GOT3 (cell line): ENCODE measurements at places on chromosomes 2 and 18.

- no peak for DNase-seq
Observed at GRCh38 chr2:18271370-18272147, 288.9 kb downstream of the RDH14 start.

DNA sequence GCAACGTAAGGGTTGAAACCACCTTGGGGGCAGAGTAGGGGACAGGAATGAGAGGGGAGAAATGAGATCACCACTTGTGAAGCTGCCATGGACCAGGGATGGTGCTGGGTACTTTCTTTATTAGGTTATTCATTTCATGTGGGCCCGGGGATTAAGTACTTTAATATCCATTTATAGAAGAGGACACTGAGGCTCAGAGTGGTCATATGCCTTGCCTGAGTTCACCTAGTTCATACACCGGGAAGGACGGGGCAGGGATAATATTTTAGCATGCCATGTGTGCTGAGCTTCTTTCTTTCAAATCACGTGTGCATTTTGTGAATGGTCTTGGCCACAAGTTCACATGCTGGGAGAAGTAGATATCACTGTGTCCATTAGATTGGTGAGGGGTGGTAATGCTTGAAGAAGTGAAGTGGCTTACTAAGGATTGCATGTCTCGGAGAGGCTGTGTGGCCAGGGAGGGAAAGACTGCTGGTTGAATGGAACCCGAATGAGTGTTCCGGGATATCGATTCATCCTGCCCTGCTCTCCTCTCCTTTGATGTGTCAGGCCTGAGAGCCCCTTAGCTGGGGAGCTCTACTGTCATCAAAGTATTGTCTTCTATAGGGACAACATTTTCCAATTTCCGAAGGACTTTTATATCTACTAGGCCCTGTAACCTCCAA lies 187.1 kb downstream of the MYCN start:
- DNase-seq = no peak

GRCh38 chr2:98500561-98500960 lies 55.9 kb downstream of the INPP4A start:
- DNase-seq = no peak

GRCh38 chr2:42031281-42032223 lies 16.3 kb upstream of the PKDCC start:
- no peak for DNase-seq

DNA sequence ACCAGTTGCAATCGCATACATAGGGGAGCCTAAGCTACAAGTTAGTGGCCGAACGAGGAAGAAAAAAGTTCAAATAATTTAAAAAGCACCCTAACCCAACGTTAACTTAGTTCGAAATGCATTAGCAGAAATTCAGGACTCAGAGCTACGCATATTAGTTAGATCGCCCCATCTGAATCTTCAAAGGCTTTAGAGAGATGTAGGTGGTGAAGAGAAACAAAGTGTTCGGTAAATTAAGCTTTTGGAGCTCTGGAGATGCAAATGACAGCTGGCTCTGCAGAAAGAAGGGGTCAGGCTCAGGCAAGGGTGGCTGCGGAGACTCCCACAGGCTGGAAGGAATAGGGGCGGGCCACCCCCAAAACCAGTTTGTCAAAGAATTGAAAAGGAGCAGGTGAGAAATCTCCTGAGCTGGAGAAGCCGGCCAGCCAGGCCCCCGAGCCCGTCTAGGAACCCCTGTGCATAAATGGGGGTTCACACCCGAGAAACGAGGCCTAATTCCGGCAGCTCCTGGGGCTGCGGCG lies 621 bp downstream of the TXNL1 start:
- DNase-seq = no peak

GRCh38 chr2:23654756-23655155 lies 269.8 kb downstream of the KLHL29 start:
- DNase-seq = no peak

GRCh38 chr2:149313512-149313972 lies 16.8 kb upstream of the LYPD6 start:
- DNase-seq = no peak

DNA sequence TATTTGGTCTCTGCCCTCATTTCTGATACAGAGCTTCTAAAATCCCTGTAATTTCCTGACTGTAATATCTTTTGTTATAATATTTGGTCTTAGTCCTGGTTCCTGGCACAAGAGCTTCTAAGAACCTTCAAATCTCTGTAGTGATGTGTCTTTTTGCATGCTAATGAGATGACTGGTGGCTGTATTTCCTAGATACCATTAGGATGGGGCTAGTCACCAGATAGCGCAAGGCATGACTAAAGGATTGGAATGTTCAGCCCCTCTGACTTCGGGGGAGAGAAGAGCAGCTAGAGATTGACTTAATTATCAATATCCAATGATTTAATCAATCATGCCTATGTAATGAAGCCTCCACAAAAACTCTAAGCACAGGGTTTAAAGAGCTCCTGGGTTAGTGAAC lies 620.8 kb upstream of the ACVR2A start:
- DNase-seq = no peak

GRCh38 chr2:37555457-37555856 lies 116.0 kb downstream of the CDC42EP3 start:
- DNase-seq = no peak

- DNase-seq = no peak
Observed at GRCh38 chr18:37499044-37499443, 66.6 kb downstream of the CELF4 start.

GRCh38 chr2:66852953-66853352 lies 418.0 kb downstream of the MEIS1 start:
- no peak for DNase-seq

- no peak for DNase-seq
Observed at GRCh38 chr2:239667431-239667985, 266.7 kb upstream of the HDAC4 start.

- no peak for DNase-seq
Observed at GRCh38 chr2:219499058-219499307, 292 bp downstream of the GMPPA start.

- no peak for DNase-seq
Observed at GRCh38 chr2:240840435-240841060, 20.5 kb upstream of the KIF1A start.

DNA sequence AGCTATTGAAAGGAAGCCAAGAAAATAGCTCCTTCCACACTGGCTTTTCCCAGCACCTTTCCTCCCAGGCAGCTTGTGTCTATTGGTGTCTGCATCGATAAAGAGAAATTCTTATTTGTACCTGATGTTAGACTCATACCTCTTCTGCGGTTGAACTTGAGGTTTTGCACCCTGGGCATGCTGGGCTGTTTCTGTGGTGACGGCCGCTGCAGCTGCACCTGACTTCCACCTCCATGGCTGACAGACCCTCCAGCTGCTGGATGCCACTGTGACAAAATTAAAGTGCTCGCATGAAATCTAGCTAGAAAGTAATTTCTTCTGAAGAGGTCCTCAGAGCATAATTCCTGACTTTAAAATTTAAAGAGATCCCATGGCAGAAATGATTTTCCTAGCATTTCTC lies 6.6 kb downstream of the FECH start:
- DNase-seq = no peak

DNA sequence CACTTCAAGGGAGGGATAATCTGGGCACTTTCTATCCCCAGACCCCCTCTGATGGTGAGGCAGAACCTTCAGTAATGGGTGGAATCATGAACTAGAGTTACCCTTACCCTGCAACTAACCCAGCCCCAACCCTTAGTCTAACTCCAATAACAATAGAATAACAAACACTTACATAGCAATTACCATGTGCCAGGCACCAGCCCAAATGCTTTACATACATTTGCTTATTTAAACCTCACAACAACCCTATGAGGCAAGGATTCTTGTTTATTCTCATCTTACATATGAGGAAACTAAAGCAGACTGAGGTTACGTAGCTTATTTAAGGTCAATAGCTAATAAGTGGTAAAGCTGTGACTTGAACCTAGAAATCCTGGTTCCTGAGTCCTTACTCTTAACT lies 132.8 kb downstream of the CYP26B1 start:
- no peak for DNase-seq

GRCh38 chr18:21682371-21683051 lies 22.1 kb downstream of the ABHD3 start:
- no peak for DNase-seq

GRCh38 chr2:147553775-147554271 lies 291.0 kb upstream of the ACVR2A start:
- DNase-seq = no peak

GRCh38 chr2:202290316-202290715 lies 24.8 kb downstream of the NOP58 start:
- no peak for DNase-seq

DNA sequence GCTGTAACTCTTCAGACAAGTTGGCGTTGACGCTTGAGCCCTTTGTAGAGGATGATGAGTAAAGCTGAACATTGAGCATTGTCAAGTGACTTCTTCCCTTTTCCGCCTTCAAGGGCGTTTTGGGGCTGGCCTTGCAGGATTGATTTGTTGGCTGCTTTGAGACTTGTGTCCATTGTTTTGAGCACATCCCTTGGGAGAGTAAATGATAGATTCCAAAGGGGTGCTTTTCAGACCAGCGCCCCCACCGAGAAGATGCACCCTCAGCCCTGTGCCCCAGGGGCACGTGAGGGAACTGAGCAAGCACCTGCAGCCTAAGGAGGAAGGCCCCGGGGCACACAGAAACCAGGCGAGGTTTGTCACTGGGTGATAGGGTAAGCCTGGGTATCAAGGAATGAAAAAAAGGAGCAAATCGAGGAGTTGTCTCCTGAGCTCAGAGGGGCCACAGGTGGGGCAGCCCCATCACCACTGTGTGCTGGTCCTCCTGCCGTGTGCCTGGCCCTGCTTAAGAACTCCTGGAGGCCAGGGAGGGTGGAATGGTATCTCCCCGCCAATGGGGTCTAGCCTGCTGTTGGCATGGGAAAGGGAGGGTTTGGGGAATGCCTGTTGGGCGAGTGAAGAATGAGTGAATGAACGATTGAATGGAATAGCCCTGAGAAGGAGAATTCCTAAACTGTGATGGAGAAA lies 64.0 kb downstream of the RAB31 start:
- no peak for DNase-seq

GRCh38 chr2:96111823-96112500 lies 4.4 kb downstream of the ADRA2B start:
- no peak for DNase-seq

- no peak for DNase-seq
Observed at GRCh38 chr18:75923169-75923568, 495.7 kb upstream of the SMIM21 start.

GRCh38 chr18:36139245-36139644 lies 9.5 kb downstream of the ELP2 start:
- no peak for DNase-seq

DNA sequence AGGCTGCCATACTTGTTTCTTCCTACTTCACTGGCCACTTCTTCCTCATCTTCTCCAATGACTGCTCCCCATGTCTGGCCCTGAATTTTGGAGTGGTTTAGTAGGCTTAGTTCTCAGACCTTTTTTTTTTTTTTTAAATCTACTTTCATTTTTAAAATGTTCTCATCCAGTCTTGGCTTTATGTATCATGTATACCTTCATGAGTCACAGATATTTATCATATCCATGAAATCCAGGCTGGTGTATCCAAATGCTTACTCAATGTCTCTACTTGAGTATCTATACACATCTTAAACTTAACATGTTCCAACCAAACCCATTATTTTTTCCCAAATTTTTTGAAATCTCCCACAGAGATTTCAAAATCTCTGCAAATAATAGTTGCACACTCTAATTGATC lies 26.3 kb upstream of the CFAP36 start:
- DNase-seq = no peak

DNA sequence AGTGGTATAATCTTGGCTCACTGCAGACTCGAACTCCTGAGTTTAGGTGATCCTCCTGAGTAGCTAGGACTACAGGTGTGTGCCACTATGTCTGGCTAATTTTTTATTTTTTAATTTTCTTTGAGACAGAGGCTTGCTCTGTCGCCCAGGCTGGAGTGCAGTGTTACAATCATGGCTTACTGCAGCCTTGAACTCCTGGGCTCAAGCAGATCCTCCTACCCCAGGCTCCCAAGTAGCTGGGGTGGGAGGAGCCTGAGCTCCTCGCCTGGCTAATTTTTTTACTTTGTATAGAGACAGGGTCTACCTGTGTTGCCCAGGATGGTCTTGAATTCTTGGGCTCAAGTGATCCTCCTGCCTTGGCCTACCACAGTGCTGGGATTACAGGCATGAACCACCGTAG lies 62.5 kb downstream of the BABAM2 start:
- DNase-seq = no peak

GRCh38 chr2:111159641-111160040 lies 38.9 kb downstream of the BCL2L11 start:
- no peak for DNase-seq

DNA sequence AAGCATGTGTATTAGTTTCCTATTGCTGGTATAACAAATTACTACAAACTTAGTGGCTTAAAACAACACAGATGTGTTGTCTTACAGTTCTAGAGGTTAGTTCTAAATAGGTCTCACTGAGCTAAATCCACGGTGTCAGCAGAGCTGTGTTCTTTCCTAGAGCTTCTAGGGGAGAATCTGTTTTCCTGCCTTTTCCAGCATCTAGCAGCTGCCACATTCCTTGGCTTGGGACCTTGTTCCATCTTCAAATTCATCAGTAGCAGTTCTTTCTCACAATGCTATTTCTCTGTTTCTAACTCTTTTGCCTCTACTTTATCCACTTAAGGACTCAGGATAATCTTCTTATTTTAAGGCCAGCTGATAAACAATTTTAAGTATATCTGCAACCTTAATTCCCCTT lies 32.2 kb upstream of the CREB1 start:
- DNase-seq = no peak

GRCh38 chr18:6920099-6920955 lies 190.8 kb downstream of the ARHGAP28 start:
- no peak for DNase-seq

GRCh38 chr2:161710131-161710915 lies 86.1 kb downstream of the SLC4A10 start:
- no peak for DNase-seq

DNA sequence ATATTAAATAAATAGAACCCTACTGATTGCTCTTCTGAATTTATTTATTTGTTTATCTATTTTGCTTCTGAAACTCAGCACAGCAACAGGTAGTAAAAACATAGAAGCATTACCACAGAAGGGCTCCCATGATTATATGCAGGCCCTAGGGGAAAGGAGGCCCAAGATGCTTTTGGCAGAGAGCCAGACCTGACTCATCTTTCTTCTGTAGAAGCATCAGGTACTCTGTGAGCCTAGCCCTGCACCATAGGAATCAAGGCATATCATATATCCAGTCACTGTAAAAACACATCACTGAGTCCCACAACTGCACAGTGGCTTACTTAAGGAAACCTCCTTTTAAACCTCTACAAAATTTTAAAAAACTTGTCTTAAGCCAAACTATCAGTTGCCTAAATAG lies 1.8 kb downstream of the SCN9A start:
- DNase-seq = no peak

GRCh38 chr18:38413193-38413592 lies 847.6 kb upstream of the CELF4 start:
- DNase-seq = no peak

- no peak for DNase-seq
Observed at GRCh38 chr18:8699948-8700347, 5.4 kb upstream of the MTCL1 start.

GRCh38 chr18:36503477-36503876 lies 206.0 kb downstream of the FHOD3 start:
- DNase-seq = no peak

DNA sequence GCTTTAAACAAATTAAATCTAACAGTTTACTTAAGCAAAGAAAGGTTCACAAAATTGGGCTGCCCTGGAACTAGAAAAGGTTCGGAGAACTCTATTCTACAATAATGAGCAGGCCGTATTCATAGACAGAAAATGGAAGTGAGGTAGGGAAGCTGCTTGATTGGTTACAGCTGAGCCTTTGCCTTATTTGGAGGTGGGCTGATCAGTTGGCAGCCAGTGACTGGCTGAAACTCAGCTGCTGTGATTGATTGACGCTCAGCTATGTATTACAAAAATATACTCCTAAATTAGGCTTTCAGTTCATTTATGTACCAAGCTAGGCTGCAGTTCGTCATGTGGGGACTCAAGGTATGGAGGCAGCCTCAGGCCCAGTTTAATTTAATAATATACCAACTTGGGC lies 42.3 kb upstream of the TTR start:
- no peak for DNase-seq
